ENCODE measurements at places on chromosomes 6 and 20. TPM values are rescaled to one million over a fixed set of nuclear protein-coding genes. Genes with fewer than 3 reads are reported as not detected.
A peak's percentile ranks its signal among the peaks of the same experiment; 100 is the strongest.

DNA sequence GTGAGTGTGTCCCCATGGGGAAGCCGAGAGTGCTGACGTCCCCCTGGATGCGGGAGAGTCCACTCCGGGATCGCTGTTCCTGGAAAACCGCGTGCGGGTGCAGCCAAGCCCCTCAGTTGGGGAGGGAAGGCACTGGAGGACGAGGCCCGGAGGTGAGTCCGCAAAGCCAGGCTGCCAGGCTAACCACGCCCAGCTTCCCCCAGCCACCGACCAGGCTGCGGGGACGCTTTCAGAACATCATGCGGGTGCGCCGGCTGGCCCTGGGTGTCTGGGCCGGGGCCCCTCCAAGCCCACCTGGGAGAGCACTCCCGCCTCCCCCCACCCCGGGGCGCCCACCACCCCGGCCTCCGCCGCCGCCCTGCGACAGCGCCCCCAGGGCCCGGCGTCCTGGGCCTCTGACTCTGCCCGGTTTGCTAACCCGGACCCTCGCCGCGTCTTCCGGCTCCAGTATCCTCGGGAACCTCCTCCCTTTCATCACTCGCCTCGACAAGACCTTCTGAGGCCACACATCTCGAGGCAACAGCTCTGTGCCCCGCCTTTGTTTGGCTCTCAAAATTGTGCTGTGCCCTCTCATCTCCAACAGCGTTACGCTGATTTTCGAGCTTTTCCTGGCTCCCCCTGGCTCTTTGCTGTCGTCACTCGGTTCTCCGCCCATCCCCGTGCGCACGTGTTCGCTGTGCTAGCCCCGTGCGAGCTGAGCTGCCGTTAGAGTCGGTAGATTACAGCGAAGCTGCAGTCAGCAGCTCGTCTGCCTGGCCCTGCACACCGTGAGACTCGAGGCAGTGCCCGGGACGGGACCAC is 47.1 kb upstream of the ENTPD6 start:
- DNase-seq, result peak; percentile 53

GRCh38 chr6:75379536-75379935 is 94.9 kb upstream of the TMEM30A start:
- DNase-seq, result no peak

DNA sequence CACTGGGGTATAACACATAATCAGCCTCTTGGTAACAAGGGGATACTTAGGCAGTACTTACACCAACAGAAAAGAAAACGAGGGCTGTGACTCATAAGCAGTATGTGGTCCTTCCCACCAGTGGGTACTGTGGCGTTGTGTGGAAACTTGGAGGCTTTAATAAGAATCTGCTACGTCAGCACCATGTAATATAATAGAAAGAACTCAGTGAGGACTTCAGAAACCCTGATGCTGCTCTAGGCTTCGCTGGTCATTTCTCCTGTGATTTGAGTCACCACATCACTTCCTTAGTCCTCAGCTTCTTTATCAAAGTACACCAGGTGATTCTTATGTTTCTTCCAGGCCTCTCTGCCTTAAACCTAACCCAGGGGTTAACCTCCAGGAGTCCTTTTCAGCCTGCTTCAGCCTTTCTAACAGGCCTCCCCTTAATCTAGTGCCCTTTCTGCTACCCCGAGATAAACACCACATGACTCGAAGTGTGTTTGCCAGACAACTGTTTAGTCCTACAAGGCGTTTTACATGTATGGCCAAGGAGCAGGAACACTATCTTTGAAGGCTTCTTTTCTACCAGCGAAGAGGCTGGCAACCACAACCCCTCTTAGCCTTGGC is 68.5 kb downstream of the FYN start:
- peak; percentile 35 for DNase-seq

DNA sequence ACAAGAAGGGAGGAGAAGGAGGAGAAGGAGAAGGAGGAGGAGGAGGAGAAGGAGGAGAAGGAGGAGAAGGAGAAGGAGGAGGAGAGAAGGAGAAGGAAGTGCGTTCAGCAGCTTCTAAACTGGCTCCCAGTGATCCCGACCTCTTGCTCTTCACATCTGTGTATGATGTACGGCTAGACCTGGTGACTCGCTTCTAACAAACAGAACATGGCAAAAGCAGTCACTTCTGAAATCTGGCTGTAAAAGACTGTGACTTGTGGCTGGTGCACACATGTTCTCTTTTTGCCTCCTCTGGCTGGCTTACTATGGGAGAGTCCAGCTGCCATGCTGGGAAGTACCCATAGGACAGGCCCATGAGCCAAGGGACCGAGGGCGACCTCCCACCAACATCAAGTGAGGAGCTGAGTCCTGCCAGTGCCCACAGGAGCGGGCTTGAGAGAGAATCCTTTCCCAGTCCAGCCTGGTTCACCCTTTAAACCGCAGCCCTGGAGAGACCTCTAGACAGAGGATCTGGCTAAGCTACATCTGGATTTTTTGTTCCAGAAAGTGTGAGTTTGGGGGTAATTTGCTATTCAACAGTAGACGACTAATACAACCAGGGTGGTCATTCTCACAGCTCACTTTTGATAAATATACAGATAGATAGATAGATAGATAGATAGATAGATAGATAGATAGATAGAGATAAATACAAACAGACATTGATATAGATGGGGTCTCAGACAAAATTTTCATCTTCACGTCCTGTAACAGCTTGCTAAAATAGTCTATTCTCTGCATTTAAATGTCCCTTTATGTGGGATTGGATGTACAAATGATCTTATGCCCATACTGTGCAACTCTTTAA is 42.3 kb downstream of the RPP40 start:
- DNase-seq, result no peak

DNA sequence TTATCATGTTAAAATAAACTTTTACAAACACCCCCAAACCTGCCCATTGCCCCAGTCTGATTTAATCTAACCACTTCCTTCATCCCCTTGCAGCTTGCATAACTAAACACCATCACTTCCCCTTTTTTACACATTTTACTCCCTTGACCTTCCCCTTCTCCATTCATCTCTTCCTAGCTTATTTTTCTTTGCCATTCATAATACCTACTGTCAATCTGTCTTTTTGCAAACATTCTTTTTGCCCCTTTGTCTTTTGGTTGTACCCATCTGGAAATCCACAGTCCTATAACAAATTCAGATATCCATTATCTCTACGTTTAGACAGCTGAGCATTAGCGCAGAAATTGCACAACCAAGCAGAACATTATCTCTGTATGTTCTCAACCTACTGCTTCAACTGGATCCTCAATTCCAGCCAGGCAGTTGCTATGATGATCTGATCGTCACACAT is 51.2 kb downstream of the C6orf52 start:
- DNase-seq, result no peak

DNA sequence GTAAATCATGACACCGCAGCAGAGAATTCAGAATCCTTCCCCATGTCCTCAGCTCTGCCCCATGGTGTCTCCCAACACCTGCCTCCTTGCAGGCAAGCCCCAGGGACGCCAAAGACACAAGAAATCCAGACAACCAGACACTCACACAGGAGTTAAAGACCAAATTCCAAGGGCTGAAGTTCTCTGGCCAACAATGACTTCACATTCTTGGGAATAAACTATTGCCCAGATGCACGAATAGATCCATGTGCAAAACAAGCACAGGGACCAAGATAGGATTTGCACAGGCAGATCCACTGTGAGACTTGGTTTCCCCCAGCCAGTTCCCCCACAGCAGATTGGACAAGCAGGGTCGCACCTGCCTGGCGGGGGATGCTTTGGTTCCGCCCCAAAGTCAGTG is 246.7 kb downstream of the SOD2 start:
- no peak for DNase-seq

DNA sequence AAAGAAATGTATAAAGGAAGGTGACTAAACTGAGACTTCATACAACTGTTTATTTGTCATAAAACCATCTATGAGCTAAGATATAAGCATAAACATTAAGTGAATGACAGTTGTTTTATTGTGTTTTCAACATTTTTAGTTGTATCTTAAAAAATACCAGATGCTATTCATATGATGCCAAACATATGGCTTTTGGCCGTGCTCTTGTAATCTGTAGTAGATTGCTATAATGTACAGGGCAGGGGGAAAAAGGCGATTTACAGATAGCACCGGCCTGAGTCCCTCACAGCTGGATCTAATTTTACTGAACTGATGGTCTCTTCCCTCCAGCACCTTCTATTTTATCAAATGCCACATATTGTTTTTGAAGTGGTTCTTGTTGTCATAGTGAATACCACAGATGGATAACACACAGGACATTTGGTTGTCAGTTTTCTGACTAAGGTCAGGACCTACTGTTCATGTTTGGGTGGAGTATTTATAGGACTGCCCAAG is 48.2 kb downstream of the CENPW start:
- DNase-seq, result no peak

- no peak for DNase-seq
Measured at GRCh38 chr6:47483516-47483852, 5.9 kb downstream of the CD2AP start.

- no peak for DNase-seq
Measured at GRCh38 chr6:148405894-148406293, 63.3 kb downstream of the SASH1 start.

DNA sequence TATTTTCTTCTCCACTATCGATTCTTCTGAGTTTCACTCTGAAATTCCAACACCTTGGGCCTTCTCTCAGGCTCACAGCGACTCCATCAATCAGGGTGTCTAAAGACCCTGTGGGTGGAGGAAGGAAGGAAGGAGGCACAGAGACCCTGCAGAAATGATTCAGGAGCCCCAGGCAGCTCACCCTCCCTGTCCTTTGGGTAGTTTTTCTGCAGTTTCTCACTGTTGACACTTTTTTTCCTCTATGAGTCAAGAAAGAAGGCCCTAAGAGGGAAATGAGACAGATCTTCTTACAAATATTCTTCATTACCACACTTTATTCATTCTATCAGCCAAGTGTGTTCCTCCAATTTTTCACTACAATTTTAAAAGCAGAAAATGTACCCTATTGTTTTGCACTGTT is 34.2 kb upstream of the TBXT start:
- DNase-seq, result no peak

GRCh38 chr6:167699141-167699931 is 127.4 kb upstream of the AFDN start:
- DNase-seq, result peak; percentile 97

DNA sequence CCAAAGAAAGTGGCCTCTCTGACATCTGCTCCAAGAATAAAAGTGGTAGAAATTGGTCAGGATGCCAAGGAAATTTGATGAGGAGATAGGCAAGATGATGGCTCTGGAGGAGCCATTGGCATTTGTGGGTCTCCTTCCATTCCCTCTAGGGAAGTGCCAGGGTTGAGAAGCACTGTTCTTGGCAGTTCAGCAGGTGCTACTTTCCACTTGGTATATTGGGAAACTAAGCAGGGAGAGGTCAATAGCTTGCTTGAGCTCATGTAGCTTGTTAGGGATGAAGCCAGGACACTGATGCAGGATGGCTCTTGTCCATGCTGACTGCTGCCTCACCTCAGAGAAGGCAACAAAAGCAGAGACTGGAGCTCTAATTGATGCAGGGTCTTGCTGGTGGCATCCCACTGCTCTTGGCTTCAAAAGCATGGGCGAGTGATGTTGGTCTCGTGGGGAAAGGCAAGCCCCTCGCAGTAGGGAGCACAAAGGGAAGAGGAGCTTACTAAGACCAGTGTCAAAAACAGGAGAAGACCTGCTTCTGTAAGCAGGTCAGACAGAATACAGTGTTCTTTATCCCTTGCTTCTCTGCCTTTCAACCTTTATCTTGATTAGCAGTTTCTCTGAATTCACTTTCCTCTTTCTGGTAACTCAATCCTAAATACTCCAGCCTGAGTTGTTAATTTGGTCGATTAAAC is 73.1 kb upstream of the RIPOR2 start:
- DNase-seq, result no peak

DNA sequence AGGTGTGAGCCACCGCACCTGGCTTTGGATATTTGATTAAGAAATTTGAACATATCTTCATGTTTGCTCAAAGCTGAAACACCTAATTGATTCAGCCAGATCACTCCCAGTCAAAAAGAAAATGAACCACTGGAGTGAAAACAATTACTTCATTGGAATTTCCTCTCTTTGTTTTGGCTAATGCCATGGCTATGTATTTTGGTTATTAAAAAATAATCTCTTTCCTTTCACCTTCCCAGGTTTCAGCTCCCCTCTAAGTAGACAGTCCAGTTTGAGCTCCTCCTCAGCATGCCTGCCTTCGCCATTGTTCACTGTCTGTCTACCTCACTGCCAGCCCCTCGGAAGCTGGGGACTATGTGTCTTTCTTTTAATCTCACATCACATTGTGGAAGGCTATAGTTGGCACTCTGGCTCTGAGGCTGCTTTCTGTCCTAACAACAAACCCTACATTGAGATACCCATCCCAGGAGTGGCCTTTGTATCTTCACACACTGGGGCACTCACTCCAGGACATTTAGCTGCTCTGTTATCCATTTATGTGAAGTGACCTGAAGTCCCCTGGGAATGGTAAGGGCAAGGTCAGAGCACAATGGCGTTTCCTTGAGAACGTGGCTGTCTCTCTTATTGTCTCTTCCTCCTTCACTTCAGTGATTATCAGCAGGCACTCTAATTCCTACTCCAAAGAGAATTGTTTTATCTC is 764.0 kb upstream of the CITED2 start:
- DNase-seq, result no peak

JPH2 gene
- total RNA-seq, result 1.0 TPM

FNDC11 gene
- 0.21 TPM for total RNA-seq

PPP1R3G gene
- 0.24 TPM for total RNA-seq

HLA-DMB gene
- 0.46 TPM for total RNA-seq

POU3F2 gene
- total RNA-seq, result 25.5 TPM
